Naive thymus-derived CD8-positive, alpha-beta T cell (primary cell): ENCODE measurements at places on chromosomes 5 and 9.

- no peak for DNase-seq
These were observed 233.9 kb upstream of the MAP3K1 start for GRCh38 chr5:56581426-56581825.

GRCh38 chr5:160743027-160743426 lies 109.0 kb downstream of the ATP10B start:
- DNase-seq: no peak

- DNase-seq: no peak
These were observed 7.2 kb downstream of the RC3H2 start for GRCh38 chr9:122897969-122898368.

GRCh38 chr5:134245101-134245604 lies 19.3 kb upstream of the PPP2CA start:
- no peak for DNase-seq

DNA sequence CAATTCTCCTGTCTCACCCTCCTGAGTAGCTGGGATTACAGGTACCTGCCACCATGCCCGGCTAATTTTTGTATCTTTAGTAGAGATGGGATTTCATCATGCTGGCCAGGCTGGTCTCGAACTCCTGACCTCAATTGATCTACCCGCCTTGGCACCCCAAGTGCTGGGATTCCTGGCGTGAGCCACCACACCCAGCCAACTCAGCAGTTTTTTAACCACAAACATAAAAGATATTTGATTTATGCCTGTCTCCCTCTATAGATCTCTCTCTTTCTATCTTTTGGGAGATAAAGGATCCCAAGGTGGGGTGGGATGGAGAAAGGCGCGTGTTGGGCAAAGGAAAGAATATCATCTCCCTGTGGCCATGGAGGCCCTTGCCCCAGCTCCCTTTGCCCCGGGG lies 26.8 kb downstream of the NR4A3 start:
- no peak for DNase-seq

GRCh38 chr5:143931476-143931875 lies 119.5 kb downstream of the HMHB1 start:
- DNase-seq: no peak

DNA sequence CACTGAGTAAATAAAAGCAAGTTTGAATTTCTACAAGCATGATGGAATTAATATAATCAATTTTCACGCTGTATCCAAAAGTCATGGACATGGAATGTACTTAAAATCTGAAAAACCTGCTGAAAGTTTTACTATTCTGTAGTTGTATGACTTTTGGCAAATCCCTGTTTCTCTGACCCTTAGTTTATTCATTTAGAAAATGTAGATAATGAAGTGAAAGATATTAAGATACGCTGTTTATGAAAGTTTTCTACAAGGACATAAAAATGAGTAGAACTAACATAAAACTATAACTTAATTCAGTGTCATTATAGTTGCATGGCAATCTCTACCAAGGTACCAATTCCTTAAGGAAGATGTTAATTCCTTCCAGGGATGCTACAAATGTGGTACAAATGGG lies 363.2 kb upstream of the MPDZ start:
- DNase-seq: no peak

GRCh38 chr5:91142819-91143218 lies 240.3 kb downstream of the ARRDC3 start:
- DNase-seq: no peak

DNA sequence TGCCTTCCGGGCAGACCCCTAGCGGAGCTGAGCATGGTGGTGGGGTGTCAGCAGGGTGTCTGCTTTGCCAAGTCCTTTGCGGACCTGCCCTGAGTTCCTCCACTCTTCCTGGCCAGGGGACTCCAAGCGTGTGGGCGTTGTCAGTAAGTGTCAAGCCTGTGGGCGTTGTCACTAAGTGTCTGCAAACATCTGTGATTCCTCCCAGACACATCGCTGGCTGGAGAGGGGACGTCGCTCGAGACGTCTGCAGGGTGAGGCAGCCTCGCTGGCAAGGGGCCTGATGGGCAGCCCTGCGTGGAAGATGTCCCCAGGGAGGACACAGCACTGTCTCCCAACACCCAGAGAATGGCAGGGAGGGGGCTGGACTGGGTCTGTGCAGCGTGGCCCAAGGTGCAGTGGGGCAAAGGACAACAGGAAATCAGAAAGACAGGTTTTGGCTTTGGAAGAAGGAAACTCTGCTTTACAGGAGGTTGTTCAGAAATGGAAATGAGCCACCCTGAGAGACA lies 28.8 kb downstream of the ADAMTSL2 start:
- DNase-seq: no peak

DNA sequence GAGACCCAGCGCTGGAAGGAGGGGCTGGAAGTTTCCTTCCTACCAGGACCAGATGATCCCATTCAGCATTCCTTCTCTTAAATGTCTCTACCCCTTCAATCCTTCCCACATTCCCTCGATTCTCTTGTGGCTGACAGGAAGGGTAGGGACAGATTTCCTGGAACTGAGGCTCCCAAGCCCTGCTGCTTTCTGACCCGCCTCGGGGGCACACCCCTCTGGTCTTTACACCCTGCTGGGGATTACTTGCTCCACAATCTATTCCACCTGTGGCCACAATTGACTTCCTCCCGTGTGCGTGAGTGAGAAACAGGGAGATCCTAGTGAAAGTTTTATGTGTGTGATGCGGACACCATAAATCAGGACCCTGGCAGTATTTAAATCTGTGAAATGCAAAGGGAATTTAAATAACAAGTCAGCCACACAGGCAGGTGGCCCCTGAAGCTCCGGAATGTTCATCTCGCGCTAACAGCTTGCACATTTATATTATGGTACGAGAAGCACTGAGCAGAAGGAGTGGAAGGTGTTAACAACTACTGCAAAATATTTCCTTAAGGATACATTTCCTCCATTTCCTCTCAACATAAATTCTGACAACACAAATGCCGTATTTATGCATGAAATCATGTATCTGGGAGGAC lies 237.5 kb downstream of the SLIT3 start:
- no peak for DNase-seq

- no peak for DNase-seq
These were observed 222.3 kb downstream of the CD180 start for GRCh38 chr5:66974256-66974655.

- DNase-seq: no peak
These were observed 4.6 kb downstream of the RALGPS1 start for GRCh38 chr9:126919193-126919592.

DNA sequence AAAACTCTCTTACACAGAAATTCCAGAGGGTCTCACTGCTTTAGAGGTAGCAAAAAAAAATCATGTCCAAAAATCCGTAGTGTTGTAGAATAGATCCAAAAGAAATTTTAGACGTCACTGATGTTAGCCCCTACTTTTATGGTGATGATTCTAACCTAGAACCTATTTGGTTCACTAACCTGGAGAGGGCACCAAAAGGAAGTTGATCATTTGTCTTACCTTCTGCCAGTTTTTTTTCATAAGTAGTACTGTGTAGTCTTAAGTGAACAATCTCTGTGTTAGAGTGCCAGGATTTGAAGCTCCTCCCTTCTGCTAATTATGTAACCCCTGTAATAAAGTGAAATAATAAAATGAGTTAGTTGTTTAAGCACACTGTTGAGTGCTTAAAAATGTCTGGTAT lies 215.2 kb downstream of the SMARCA2 start:
- DNase-seq: no peak

- DNase-seq: no peak
These were observed 357.1 kb downstream of the TRIM32 start for GRCh38 chr9:117044241-117044640.

DNA sequence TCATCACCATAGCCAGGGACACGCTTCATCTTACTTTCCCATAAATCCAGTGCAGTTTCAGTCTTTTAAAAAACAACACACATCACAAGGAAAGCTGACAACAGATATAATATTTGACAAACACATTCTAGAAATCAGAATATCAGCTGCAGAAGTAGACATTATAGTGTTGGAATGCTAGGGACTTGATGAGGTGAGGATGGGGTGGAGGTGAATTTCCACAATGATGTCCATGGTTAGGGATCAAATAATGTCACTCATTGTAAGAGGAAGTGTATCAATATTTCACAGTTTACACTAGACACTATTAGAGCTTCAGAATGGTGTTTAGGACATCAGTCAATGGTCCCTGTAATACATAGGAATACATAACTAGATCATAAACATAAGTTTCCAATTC lies 7.0 kb downstream of the FST start:
- DNase-seq: no peak

- no peak for DNase-seq
These were observed 64.4 kb downstream of the AUH start for GRCh38 chr9:91297306-91297705.

DNA sequence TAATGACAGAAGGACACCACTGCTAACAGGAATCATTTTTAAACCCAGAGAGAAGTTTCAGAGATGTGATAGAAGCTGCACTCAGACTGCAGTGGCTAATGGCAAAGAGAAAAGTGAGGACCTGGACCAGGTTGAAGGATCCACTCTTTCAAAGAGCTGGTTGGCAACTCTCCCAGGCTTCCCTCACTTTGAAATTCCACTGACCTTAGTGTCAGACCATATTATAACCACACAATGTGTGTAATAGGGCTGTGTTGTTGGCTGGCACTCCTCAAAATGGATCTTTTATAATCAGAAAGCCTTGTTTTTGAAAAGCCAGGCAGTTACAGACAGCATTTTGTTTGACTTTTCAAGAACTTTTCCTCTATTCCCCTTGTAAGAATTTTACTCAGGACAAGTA lies 280.7 kb downstream of the PRELID2 start:
- DNase-seq: no peak

DNA sequence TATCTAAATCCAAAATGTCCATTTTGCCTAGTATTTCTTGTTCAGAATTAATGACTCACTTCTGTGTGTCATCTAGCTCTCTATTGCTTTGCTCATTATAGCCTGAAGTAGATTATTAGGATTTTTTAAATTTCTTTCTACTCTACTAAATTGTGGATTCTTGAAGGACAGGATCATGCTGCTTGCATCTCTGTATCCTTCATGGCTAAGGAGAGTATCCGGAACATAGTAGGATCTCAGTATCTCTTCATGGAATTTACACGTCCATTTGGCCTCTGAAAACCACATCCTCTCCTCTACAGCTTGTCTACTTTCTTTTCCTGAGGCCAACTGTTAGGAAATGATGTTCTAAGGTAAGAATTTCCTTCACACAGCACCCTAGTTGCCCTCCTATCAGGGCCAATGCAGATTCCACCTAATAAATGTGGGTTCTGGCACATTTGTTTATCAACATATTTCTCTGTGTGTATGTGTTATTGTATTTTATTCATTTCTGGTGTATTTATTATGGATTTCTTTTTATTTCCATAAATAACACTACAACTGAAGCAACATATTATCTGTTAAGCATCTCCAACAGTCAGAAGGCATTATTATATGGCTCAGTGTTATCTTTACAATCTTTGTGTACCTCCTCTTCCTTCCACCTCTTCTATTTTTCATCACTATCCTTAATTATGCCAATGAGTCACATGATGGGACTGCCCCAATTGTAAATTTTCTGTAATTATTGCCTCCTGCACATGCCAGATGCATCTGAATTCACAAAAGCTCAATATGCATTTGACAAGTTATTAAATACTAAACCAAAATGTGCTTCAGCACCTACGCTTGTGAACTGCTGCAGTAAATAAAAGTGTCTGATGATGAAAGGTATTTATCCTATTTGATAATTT lies 557.8 kb upstream of the TLE4 start:
- no peak for DNase-seq

DNA sequence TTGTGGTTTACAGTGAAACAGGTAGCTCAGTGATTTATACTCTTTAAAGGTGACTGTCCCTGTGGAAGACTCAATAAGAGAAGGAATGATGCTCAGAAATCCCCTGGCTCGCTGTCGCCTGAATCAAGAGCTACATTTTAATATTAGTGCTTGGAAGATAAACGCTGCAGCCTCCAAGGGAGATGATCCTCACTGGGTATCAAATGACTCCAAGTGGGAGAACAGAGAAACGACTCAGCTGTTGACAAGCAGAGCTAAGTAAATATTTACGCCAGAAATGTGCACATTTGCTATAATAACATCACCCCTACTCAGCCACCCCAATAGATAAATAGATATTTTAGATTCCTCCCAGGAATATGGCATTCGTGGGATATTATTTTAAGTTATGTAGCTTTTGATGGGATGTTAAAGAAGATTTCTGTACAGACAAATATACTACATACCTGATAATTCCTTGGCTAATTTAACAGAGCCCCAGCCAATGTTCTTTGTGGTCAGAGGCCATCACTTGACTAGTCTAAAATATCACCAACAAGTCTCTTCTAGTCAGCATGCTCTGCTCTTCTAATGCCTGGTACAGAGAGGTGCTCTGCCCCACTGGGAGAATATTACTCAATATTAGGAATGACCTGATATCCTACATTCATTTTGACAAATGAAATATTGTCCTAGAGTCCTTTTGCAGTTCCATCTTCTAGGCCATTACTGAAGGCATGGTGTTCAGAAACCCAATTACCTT lies 18.3 kb upstream of the CCDC192 start:
- DNase-seq: no peak

DNA sequence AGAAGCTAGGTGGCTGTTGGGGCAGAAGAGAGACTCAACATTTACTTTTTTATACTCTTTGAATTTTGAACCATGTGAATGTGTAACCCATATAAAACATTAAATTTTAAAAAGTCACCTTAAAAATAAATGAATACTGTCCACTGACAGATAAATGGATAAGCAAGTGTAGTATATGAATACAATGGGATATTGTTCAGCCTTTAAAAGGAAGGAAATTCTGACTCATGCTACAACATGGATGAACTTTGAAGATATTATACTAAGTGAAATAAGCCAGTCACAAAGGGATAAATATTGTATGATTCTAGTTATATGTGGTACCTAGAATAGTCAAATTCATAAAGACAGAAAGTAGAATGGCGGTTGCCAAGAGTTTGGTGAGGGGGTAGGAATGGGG lies 113.9 kb downstream of the TMEM174 start:
- no peak for DNase-seq

GRCh38 chr9:33461492-33461891 lies 12.2 kb downstream of the NOL6 start:
- no peak for DNase-seq

DNA sequence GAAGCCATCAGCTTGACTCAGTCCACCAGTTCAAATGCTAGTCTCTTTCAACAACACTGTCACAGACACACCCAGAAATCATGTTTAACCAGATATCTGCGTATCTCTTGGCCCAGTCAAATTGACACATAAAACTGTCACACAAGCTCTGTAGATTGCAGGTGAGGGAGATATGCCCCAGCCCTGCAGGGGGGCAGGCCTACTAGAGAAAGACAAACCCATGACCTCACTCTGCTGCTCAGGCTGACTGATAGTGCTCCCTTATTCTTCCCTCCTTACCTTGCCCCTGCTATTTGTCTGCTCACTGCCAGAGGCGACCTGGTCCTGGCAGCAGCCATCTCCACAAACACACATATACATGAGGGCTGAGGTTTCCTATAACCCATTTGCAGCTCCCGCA lies 351.3 kb downstream of the DRD1 start:
- DNase-seq: no peak

- no peak for DNase-seq
These were observed 7.1 kb upstream of the PJA2 start for GRCh38 chr5:109416882-109417281.

GRCh38 chr9:124632077-124632621 lies 125.0 kb upstream of the NR5A1 start:
- no peak for DNase-seq

- no peak for DNase-seq
These were observed 96.4 kb upstream of the COL5A1 start for GRCh38 chr9:134545215-134545542.
